Dermis blood vessel endothelial cell (primary cell): ENCODE measurements at places on chromosomes 11 and 22. TPM values are rescaled to one million over a fixed set of nuclear protein-coding genes. Genes with fewer than 3 reads are reported as not detected.

Gene CTNND1
- 298 and 352 TPM in 2 replicates for total RNA-seq

Gene LRP5
- total RNA-seq = 87.3 and 169 TPM in 2 replicates

Gene FAM111B
- 20.6 and 37.6 TPM in 2 replicates for total RNA-seq

DNA sequence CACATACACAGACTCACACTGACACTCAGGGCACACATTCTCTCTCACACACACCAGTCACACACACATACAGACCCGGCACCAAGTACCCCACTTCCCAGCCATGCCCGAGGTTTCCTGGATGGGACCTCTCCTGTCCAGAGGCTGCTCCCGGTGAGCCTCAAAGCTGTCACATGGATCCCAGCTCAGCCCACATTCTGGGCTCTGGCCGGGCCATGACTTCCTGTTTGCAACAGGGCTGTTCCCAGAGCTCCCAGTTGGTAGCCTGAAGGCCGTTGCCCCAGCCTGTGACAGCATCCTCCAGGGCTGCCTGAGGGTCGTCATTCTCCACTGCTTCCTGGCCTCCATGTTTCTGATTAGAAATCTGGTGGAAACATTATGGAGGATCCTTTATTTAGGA lies 14.6 kb upstream of the CYP2D6 start:
- no peak for DNase-seq

DNA sequence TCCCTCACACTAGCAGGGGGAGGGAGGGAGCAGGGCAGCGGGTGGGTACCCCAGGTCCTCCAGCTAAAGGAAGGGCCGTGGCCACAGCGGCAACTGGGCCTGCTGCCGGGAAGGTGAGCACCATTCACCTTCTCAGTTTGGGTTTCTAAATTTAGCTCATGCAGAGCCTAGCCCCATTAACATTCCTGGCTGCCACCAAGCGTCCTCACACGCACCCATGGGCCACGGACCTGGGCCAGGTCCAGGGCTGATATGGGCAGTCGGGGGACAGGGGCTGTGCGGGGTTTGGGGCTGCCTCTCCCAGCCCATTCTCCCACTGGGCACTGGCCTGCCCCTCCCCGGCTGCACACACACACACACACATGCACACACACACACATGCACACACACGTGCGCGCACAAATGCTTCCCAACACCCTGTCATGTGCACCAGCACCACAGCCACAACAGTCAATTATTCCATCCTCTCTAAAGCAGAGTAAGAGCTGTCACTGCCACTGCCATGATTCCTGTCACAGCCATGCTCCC lies 28.7 kb downstream of the SYT7 start:
- DNase-seq = no peak

DNA sequence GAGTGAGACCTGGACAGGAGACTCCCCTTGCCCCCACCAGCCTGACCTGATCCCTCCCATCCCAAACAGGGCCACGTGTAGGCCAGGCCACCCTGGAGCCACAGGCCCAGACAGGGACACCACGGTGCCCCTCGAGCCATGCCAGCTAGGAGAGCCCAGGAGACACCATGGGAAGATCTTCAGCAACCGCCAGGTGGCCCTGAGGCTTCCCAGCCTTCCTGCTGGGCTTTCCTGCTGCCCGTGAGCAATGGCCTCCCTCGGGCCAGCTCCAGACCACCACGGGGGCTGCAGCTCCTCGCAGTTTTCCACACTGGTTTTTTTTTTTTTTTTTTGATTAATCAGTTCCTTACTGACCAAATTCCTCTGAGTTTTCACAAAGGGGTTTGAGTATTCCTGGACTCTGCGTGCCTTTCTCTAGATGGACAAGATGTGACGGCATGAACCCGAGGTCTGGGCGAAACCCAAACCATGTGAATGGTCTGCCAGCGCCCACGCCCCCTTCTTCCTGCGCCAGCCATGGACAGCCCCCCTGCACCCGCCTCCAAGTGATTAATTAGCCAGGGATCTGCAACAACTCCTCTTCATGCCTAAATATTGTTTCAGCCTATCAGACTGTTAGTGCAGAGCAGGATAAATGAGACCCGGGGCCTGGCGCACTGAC lies 40.9 kb downstream of the TBX1 start:
- DNase-seq = no peak

GRCh38 chr11:99781074-99781473 lies 760.3 kb downstream of the CNTN5 start:
- DNase-seq = no peak

DNA sequence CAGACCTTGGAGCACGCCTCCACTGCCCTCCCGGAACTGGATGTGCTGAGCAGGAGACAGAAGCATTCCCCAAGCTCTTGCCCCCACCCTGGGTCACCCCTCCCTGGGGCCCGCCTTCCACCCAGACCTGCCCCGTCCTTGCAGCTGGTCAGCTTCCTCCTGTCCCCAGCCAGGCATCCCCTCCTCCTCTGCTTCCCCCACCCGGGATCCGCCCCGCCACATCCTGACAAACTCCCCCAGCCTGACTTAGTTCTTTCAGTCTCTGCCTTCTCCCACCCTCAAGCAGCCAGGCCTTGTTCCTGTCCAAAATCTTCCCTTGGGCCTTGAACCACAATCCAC lies 1.1 kb upstream of the PLXNB2 start:
- peak; percentile 40 for DNase-seq

- DNase-seq = no peak
These were observed 13.2 kb downstream of the ANKK1 start for GRCh38 chr11:113400631-113401230.

DNA sequence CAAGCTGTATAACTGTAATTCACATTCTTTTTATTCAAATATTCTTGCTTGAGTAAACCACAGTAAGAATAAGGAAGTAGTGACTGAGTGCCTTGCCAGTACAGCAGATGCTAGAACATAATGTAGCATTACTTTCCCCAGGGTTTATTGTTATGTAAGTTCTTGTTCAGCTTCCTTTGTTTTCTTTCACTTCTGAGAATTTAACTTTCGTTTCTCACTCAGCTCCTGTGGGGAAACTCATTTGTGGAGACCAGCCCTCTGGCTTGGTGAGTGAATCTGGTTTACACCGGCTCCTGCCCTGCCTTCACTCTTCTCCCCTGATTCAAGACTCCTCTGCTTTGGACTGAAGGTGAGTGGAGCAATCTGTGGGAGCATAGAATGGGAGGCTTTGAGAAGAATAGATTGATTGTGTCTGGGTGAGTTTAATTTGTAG lies at the start of gene TRIM22:
Gene TRIM22, plus strand, starts transcription at position 240 of the 433 bp plus-strand sequence. CDS start 6,443 bp downstream, outside the sequence.
- DNase-seq = peak; percentile 67
